ENCODE measurements at places on chromosomes 2 and 18.

DNA sequence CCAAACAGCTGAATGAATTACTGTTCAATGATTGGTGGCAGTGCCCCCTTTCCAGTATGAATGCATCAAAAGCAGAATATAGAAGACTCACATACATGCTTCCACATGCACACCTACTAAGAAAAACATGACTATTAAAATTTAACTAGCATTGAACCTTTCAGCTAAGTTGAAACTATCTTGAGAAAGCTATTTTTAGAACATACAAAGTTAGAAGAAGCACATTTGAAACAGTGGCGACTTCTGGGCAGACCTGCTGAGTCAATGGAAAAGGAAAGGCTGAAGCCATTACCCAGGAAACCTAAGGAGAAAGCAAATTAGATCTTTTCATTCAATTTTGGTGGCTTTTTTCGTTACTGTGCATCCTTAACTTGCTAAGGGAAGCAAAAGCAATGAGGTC, 55.9 kb downstream of the PLA2R1 start:
- no peak for DNase-seq

GRCh38 chr2:152395572-152395971, 60.6 kb downstream of the FMNL2 start:
- no peak for DNase-seq

DNA sequence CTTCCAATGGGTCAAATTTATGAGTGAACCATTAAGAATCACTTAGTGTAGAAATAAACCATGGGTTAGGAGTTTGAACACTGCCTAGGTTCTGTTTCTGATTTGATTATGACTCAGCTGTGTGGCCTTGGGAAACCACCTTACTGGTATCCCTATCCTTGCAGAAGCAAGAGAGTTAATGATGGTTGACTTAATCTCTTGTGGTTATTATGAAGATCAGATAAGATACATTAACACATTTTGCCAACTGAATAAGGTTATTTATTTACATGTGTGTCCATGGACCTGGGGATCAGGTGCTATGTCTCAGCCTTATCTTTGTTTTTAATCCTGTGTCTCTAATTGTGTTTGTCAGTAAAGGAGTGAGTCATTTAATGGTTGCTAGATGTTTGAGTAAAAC, 5.4 kb upstream of the KCNJ13 start:
- DNase-seq: no peak

DNA sequence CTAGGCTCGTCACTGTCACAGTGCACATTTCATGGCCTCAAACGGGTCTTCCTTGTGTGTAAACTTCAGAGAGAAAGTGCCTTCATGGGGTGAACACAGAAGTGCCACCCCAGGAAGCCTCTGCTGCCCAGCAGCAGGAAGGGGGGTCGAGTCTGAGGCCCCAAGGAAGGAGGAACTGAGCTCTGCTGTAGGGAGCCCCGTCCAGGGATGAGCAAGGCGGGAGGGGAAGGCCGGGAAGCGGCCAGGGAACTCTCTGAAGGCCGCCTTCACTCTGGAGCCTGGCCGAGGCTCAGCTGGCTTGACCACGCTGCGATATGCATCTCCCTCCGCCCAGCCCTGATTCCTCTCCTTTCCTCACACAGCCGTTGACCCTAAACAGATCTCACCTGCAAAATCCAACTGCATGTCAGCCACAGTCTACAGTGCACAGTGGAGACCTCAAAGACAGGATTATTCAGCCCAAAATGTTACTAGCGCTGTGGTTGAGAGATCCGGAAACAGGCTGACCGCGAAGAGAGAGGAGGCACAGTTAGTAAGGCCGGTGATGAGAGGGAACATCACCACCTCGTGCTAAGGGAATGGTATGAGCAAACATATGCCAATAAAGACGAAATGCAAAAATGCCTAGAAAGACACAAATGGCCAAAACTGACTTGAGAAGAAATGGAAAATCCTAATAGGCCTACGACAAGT, 34.2 kb upstream of the CTDP1 start:
- no peak for DNase-seq

DNA sequence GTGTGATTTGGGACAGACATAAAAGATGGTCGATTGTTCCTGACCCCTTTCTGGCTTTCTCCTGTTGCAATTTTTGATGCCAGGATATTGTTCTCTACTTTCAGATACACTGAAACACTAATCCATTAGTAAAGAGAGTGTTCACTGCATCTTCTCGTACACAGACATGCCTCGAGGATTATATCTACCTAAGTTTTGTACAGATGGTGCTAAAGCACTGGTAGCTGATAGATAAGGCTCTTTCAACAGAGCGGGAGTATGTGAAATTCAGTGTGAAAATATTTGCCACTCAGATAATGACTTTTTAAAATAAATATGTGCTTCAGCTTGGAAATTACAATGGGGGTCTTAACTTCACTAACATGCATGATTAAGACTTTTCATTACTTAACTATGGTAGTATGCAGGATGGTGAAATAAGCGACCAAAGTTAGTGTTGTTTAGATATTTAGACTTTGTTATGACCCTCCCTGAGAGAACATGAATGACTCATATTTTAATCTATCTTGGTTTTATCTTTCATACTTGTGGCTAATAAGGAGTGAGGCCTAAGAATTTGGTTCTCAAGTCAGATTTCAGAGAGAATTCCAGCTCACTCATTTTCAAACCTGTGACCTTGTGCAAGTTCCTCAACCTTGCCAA, 474.9 kb downstream of the NRXN1 start:
- no peak for DNase-seq

Data from GM23338 (cell line).